Activated T-helper 9 cell treated with anti-CD3 and anti-CD28 coated beads, Interleukin-2, amount 50 U/mL, for 16 hours (primary cell): ENCODE measurements at places on chromosomes 2 and 18.

GRCh38 chr2:39492095-39492590, 55.1 kb upstream of the MAP4K3 start:
- DNase-seq: no peak

- no peak for DNase-seq
These were observed 130.1 kb downstream of the SMAD7 start for GRCh38 chr18:48820483-48821250.

- no peak for DNase-seq
These were observed 49.7 kb upstream of the ZNF397 start for GRCh38 chr18:35190948-35191697.

- DNase-seq: no peak
These were observed 12.6 kb downstream of the CNDP1 start for GRCh38 chr18:74546751-74547530.

DNA sequence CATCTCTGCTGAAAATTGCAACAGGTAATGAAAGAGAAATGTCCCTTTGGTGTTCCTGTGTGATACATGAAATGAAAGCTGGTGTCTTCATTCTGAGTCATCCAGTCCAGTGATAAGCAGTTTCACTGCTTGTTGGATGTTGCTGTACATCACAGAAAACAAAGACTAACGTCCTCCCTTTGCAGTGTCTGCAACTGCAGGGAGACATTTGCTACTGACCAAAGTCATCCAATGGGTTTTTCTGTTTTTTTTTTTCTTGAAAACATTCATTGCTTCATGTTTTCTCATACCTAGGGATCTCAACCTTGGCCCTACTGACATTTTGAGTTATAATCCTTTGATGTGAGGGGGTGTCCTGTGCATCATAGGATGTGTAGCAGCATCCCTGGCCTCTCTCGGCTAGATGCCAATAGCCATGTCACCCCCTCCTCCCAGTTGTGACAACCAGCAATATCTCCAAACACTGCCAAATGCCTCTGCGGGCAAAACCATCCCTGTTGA, 63.6 kb upstream of the FZD5 start:
- no peak for DNase-seq

GRCh38 chr18:49898421-49898820, 85.1 kb upstream of the ACAA2 start:
- peak; percentile 9 for DNase-seq

DNA sequence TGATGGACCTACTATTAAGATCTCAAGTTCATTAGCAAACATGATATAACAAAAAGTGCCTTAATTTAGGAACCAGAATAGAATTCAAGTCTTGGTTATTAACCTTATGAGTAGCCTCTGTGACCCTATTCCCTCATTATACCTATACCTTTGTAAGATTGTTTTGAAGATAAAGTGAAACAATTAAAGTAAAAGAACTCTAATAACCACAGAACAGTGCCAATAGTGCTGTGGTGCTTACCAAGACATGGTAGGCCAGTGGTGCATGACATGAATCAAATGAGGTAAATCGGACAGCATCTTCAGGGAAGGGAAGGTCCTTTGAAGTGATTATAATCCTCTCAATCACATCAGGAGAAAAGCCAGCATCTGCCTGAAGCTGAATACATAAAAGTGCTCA, 36.4 kb downstream of the METTL4 start:
- no peak for DNase-seq

GRCh38 chr2:113156278-113157117, 17.3 kb upstream of the PSD4 start:
- no peak for DNase-seq

DNA sequence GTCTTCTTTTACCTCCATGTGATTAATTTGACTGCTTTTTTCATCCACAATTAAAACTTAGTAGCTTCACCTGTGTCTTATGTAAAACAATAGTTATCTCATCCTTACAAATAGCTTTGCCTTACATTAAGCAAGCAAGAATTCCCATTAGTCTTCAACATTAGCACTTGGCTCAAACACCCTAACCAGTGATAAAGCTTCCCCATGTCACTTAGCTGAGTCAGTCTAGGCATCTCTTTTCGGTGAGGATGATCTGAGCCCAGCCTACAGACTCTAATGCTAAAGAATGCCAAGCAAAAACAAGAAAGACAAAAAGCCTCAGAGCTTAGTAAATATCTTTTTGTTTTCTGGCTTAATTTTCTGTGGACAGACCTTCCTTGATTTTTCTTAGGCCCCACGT, 26.1 kb downstream of the GAD1 start:
- no peak for DNase-seq

DNA sequence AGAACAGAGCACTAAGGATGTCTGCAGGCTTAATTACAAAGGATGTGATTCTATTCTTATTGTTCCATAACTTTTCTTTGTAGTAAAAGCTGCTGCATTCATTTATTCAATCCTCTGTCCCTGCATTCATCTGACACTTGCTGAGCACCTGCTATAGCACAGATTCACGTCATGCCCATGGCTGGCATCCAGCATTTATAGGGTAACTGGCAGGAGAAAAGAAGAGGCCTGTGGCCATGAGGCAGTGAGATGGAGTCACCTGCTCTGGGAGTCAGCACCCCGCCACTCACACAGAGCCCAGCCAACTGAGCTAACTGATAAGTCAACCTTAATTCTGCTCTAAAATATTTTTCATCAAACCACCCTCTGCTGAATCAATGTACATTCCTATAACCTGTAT, 18.3 kb upstream of the CDC42EP3 start:
- no peak for DNase-seq

DNA sequence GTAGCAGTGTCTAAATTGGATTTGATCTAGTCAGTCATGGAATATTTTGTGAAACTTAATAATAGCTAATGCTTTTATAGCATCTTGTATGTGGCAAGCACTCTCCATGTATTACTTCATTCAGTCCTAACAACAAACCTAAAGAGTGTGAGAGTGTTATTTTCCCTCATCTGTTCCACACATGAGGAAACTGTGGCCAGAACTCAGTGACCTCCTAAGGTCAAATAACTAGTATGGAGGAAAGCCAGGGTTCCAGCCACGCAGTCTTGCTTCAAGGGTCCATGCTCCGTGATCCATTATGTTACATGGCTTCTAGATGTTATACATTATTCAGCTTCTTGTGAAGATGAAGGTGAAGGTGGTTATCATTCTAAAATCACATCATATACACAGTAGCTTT, 45.5 kb downstream of the TWSG1 start:
- DNase-seq: no peak

DNA sequence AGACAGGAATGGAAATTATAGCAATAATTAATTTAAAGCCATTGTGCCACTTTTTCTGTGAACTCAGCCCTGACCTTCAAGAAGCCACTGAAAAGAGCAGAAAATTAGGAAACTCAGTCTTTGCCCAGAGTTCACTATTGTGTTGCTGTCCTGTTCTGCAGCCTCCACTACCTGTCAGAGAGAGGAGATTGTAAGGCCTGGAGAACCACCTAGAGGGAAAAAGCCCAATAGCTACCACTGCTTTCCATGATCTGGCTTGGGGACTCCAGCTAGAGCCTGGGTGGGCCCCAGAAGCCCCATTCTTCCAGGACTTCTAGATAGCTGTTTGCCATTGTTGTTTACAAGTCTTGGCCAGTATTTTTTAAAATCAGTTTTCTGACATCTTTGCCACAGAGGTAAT, 176.1 kb upstream of the KLF7 start:
- no peak for DNase-seq

DNA sequence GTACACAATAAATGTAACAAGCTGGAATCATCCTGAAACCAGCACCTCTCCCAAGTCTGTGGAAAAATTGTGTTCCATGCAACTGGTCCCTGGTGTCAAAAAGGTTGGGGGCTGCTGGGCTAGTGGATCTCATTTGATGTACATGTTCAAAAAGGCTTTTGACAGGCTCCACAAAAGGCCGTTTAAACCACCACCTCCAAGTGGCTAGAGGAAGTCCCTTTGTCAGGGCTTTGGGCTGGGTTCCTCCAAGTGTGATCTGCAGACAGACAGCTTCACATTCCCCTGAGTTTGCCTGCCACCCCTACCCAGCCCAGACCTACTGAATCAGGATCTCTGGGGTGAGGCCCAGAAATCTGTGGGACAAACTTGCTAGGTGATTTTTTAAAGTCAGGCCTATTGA, 84.7 kb downstream of the TGFA start:
- no peak for DNase-seq

DNA sequence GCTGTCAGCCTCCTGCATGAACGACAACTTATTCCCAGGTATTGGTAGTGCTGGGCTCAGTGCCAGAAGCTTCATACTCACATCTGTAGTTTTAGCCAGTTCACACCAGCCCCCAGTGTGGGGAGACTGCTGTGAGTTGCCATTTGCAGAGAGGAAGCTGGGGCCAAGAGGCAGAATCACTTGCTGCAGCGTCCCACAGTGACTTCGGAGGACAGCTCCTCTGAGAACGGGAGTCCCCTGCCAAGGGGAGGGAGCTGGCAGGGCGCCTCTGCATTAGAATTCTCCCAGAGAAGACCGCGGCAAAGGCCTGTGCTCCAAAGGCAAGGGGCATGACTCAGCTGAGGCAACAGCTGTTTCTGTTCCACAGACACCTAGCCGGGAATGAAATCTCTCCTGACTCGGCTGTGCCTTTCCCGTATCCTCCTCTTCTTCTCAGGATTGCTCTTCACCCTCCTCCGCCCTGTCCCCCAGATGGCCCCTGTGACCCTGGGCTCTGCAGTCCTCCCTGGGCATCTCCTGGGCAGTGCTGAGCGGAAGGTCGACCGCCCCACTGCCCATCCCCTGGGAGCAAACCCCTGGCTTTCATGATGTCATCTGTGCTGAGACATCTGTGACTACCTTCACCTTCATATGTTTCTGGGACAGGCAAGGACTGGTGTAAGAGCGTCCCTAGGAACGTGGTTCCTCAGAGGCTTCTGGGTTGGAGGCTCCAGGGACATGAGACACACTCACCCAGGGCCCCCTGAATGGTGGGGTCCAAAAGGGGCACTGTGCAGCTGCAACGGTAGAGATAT, 18.0 kb downstream of the MAL start:
- no peak for DNase-seq

GRCh38 chr2:36702781-36703180, 6.3 kb downstream of the VIT start:
- DNase-seq: no peak

- no peak for DNase-seq
These were observed 156.8 kb downstream of the GLI2 start for GRCh38 chr2:120892271-120892966.

DNA sequence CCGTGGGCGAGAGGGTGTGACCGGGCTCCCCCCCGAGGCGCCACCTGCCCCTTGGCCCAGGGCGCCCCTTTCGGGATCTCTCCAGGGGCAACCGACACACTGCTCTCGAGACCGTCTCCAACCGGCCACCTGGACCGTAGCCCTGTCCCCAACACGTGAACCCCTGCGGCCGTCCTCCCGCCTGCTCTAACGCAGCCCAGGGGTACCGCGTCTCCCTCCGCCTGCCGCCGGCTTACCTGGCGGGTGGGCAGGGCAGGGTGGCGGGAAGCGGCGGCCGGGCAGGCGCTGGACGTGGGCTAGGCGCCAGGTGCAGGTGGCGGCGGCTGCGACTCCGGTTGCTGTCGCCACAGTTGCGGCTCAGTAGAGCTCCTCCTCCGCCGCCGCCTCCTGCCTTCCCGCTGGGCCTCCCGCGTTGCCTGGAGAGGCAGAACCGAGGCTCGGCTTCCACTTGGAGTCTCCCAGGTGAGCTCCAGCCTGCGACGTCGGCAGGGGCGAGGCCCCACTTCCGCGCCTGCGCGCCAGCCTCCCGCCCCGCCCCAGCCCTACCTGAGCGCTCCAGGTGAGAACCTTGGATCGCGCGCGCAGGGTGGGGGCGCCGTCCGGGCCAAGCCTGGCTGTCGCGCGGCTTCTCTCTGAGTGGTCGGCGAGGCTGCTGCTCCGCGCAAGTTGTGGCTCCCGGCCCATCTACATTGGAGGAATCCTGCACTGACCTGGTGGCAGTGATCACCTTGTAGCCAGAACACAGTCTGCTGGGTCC, at the start of gene GALNT3:
TSS of gene GALNT3 (minus strand) at position 469 of the 757 bp plus-strand sequence. CDS start 23,547 bp downstream, outside the sequence.
- peak; percentile 15 for DNase-seq

DNA sequence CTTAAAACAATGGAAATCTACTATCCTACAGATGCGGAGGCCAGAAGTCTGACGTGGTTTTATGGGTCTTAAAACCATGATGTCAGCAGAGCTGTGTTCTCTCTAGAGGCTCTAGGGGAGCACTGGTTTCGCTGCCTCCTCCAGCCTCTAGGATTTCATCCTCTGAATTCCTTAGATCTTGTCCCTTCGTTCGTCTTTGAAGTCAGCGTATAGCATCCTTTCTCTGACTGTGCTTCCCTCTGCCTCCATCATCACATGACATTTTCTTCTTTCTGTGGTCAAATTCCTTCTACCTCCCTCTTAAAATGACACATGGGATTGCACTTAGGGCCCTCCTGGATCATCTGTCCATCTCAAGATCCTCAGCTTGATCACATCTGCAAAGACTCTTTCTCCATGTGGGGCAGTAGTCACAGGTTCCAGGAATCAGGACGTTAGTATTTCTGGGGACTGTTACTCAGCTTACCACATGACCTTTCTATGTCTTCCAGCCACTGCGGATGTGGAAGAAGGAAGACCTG, 22.7 kb upstream of the NCK2 start:
- DNase-seq: no peak

- DNase-seq: no peak
These were observed 4.7 kb downstream of the MYO5B start for GRCh38 chr18:50190236-50190635.

DNA sequence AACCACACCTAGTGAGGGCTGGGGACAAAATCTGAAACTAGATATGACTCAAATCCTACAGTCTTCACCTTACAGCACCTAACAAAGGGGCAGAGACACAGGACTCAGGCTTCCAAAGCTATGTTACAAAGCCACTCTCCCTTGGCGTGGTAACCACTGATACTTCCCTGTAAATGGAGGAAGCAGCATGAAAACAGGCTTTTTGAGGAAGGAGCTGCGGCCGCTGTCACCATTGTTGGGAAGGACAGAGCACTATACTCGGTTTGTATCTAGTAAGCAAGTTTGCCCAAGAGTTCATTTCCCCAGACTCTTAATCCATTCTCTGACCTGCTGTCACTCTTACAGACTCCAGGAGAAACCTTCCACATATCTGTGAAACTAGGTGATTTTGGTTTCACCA, 60.3 kb downstream of the LONRF2 start:
- DNase-seq: no peak

DNA sequence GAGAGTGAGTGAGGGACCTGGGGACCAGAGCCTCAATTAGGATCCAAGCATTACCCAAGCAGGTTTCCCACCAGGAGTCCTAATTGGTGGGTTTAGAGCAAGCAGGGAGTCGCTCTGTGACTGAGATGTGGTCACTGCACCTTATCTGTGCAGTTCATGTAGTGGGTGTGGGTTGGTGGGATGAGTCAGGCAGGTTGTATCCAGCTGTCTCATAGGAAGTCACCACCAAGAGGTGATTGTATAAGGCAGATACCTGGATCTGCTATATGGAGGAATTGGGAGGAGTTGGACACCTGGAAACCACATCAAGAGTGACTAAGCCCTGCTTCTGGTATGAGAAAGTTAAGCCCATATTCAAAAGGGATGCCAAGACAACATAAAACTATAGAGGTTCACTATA, 106.8 kb downstream of the ARHGAP28 start:
- DNase-seq: no peak

GRCh38 chr2:69615969-69616368, 27.6 kb downstream of the AAK1 start:
- DNase-seq: no peak

- no peak for DNase-seq
These were observed 647 bp downstream of the PSME4 start for GRCh38 chr2:53969968-53970723.
